Colonic mucosa (tissue), 4 donors: ENCODE measurements at places on chromosomes 6 and 20. TPM values are rescaled to one million over a fixed set of nuclear protein-coding genes. Genes with fewer than 3 reads are reported as not detected.

DPPA5 gene
- total RNA-seq = not detected

B4GALT5 gene
- total RNA-seq = 34.5 TPM

GMEB2 gene
- 11.5 TPM for total RNA-seq

TTK gene
- 25.3 TPM for total RNA-seq

GRCh38 chr20:63086421-63087235, 79.9 kb upstream of the BHLHE23 start:
- DNase-seq = no peak

DNA sequence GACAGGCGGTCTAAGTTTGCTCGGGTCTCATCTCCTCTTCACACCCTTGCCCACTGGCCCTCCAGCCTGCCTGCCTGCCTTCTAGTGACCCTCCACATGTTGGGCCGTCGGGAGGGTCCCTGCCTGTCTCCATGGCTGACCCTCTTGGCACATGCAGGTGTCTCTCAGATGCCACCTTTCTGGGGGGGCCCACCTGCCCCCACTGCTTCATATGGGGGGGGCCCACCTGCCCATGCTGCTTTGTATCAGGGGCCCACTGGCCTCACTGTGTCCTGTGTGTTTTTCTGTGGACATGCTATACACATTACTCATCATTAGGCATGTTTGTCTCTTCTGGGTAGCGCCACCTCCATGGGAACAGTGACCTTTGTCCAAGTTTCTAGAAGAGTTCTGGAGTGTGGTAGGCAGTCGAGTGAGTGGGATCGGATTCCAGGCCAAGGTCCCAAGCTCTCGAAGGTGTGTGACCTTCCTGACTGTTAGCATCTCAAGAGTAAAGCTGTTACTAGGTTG, 40.4 kb upstream of the KIF25 start:
- DNase-seq = no peak

DNA sequence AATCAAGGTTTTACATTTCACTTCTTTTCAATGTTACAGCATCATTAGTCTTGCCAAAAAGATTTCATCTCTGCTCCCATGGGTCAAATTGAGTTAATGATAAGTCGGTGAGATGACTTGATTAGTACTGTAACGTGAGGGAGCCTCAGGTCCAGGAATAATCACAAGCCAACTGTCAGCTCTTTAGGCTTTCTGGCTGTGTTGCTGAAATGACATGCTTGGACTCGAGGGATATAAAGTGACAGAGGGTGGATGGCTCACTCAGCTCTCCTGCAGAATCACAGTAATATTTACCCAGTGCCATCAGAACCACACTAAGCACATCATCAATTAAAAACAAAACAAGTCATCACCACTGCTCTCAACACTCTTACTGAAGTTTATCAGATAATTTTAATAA, 196.2 kb upstream of the THEMIS start:
- no peak for DNase-seq
